ENCODE measurements at places on chromosomes 13 and 19.

DNA sequence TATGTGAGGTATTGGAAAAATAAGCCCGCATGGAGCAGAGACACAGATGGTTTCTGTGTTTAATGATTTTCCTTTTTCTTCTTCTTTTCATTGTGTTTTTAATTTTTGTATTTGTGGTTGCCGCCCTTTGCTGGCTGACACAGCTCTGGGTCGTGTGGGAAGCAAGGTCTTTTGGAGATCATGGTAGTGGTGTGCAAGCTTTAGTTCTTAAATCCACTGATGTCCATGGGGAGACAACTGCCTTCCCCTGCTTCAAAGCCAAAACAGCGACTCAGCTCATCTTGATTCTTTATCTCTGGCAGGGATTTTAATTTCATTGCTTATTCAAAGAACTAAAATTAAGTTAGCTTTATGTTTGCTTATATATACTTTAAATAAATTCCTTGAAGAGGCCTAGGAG, 711.3 kb upstream of the SGCG start:
- DNase-seq, result no peak

DNA sequence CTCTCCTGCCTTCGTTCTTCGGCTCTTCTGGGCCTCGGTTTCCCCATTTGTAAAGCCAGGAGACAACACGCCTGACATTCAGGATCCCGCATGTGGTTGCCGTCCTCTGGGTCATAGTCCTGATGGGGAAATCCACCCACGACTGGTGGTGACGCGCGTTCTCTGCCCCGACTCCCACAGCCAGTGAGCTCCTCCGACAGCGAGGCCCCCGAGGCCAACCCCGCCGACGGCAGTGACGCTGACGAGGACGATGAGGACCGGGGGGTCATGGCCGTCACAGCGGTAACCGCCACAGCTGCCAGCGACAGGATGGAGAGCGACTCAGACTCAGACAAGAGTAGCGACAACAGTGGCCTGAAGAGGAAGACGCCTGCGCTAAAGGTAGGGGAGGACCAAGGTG, 16.4 kb downstream of the HDGFL2 start:
- no peak for DNase-seq

GRCh38 chr13:51595416-51595815, 11.2 kb downstream of the WDFY2 start:
- no peak for DNase-seq

GRCh38 chr13:32362574-32362973, 47.3 kb downstream of the BRCA2 start:
- peak; percentile 46 for DNase-seq

- no peak for DNase-seq
Observed at GRCh38 chr19:801861-802497, 4.7 kb downstream of the PTBP1 start.

DNA sequence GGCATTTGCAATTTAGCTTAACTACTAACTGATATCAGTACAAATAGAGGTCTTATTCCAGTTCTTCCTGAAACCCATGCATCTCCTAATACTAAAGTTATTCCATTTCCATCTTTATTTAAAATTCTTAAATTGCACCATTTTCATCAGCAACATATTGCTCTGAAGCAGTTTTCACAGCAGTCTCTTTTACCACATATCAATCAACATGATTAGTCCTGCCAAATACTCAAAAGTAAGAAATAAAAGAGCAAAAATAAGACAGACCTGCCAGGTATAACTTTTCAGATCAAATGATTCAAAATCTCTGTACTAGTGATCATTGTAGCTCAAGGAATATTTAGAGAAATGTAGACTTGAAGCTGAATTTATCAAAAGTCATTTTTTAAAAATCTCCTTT, 141.7 kb downstream of the SLITRK1 start:
- DNase-seq, result no peak

DNA sequence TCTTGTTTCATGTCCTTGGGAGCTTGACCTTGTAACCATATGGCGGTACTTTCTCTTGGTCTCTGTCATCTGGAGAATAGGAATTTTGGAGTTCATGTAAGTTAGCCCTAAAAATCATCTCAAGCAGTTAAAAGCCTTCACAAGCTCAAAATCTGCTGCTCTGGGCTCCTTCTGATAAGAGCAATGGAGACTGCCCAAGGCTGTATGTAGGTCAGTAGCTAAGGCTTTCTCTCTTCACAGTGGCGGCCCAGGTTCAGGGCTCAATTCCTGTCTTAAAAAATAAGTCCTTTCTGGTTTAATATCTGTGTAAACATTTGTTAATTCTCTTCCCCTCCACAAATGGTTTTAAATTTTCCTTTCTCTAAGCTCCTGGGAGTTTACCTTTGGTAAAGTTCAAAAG, 45.3 kb upstream of the ANKRD10 start:
- DNase-seq, result no peak

GRCh38 chr13:29756506-29756905, 93.9 kb downstream of the UBL3 start:
- no peak for DNase-seq

- DNase-seq, result no peak
Observed at GRCh38 chr13:46621792-46622629, 69.0 kb downstream of the LRCH1 start.

- DNase-seq, result no peak
Observed at GRCh38 chr13:98100481-98100880, 42.4 kb upstream of the FARP1 start.

- peak; percentile 82 for DNase-seq
Observed at GRCh38 chr19:12782424-12783290, 7.3 kb upstream of the HOOK2 start.

GRCh38 chr19:3359919-3360420, 6.4 kb upstream of the NFIC start:
- DNase-seq, result peak; percentile 57

DNA sequence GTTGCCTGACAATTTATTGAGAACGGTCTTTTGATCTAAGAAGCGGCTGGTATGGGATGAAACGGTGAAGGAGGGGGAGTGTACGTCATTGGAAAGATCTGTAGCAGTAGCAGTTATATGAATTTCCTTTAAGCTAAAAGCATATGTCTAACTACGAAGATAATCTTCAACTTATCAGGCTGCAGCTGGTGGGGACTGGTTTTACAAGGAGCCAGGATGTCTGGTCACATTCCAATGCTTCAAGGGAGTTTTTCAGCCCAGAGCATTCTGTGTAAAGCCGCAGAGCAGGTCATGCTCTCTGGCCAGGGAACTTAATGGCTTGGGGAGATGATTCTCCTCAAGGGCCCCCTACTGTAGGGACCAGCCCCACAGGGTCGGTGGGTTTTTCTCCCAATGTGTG, 29.2 kb downstream of the CLEC4M start:
- DNase-seq, result no peak

DNA sequence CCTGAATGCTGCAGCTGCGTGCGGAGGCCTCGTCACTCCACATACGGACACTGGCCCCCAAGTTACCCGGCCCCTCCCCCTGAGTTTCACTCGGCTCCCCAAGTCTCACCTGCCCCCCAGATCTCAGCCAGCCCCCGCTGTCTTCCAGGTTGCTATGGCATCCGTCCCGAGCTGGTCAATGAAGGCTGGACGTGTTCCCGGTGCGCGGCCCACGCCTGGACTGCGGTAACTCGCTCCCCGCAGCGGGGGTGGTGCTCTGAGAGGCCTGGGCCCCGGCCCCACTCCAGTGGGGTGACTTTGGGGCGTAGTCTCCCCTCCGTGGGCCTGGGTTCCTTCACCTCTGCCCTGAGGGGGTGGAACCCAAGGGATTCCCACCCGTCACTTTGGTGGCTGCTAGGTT, 168.2 kb downstream of the KDM4B start:
- DNase-seq, result no peak

DNA sequence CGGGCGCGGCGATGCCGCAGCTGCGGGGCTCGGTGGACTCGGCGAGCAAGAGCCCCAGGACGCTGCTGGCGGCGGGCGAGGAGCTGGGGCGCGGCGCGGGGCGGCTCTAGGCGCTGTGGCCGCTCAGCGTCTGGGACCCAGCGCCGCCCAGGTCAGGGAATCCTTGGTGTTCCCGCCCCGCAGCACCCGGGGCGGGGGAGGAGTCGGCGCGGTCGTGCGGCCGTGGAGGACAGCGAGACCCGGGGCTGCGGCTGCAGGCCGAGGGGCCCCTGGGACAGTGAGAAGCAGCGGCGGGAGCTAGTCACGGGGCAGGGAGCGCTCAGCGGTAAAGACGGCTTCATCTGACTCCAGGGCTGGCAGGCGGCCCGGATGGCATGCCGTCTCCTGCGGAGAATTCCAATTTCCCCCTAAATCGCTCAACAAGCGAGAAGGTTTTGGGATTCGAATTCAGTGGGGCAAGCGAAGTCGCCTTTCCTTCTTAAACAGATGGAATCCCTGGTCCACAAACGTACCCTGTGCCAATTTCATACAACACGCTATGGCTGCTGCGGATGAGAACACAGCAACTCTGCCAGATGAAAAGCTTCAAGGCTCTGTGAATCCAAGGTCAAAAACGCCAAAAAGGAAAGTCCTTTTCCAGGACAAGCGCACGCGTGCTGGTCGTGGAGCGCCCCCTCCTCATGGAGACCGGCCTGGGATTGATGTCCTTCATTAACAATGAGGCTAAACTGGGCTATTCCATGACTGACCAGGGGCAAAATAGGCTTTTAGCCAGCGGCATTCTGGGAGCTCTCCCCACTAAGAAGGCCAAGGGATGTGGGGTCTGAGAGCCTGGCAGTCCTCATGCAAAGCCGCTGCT, 4.2 kb upstream of the ZSCAN4 start:
- DNase-seq, result peak; percentile 57

DNA sequence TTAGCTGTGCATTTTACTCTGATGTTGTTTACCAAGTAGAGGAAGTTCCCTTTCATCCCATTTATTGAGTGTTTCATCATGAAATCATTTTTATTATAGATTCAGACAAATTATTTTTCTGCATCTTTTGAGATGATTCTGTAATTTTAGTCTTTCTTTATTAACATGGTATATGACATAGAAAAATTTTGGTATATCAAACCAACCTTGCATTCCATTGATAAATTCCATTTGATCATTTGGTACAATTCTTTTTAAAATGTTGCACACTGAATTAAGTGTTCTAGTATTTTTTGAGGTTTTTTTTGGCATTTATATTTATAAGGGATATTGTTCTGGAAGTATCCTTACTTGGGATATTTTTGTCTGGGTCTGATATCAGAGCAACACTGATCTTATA, 308.4 kb downstream of the DLEU7 start:
- no peak for DNase-seq

DNA sequence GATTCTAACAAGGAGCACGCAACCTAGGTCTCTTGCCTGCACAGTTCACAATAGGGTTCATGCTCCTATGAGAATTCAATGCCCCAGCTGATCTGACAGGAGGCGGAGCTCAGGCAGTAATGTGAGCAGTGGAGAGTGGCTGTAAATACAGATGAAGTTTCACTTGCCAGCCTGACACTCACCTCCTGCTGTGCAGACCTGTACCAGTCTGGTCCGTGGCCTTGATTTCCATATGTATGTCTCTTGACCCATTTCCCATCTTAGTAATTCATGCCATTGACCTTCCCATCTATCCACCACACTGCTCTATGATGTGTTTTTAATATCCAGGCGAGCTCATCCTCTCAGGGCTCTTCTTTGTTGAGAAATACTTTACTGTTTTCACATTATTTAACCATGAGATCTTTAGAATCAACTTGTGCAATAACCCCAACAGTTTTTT, 95.2 kb downstream of the LRCH1 start:
- DNase-seq, result peak; percentile 53

DNA sequence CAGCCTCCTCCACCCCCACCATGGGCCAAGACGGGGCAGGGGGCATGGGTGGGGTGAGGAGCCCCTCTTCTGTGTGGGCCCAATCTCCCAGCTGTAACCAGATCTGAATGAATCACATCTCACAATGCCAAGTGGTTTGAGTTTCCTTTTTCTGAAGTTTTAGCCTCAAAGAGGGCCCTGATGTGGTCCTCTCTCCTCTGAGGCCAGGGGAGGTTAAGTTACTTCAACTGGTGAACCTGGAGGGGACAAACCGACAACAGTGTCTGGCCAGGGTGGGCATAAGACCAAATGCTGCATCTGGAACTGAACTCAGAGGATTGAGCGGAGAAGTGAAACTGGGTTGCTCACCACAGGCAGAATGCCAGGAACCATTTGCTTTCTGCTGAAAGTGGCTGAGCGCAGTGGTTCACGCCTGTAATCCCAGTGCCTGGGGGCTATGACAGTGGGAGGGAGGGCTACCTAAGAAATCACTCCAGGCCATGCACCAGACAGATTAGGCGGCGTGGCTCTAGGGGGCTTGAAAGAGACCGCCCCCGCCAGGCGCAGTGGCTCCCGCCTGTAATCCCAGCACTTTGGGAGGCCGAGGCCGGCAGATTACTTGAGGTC, 15.4 kb upstream of the IRGC start:
- no peak for DNase-seq

DNA sequence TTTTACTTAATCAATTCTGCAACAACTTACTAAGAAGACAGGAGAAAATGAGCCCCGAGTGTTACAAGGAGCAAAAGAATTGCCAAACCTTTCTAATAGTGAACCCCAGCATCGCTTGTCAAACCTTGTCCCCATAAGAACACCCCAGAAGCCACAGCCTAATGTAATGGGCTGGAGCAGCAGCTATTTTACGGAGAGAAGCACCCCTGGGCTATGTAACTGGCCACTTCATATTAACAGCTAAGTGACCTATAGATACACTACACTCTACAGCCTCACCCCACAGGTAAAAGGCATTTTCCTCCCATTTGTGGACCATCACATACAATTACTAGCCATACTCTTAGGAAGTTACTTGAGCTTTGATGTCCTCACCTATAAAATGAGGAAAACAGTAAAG, 27.3 kb upstream of the CPB2 start:
- DNase-seq, result no peak

DNA sequence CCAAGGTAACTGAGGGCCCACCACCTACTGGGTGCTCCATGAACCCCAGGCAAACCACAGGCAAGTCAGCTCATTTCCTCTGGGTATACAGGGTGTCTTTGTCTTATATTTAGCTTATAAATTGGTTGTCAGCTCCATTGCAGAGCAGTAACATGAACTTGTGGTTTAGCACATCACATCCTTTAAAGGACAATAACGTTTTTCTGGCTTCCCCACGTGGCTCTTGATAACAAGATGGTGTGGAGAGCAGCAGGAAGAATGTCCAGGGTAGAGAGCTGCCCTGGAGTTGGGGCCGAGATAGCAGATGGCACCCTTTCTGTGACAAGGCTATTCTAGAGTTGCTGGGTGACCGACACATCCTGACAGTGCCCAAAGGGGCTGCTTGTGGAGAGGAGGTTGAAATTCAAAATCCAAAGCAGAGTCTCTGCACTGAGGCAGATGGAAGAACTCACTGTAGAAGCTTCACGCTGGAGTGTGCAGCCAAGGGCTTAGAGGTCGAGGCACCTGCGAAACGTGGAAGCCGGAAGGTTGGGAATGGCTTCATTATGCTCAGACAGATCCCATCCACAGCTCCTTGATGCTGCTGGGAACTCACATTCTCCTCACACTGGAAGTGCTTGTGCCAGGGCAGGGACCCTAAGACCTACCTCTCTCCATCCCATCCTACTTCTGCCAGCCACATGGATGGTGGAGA, 133.0 kb upstream of the FRY start:
- DNase-seq, result peak; percentile 27

DNA sequence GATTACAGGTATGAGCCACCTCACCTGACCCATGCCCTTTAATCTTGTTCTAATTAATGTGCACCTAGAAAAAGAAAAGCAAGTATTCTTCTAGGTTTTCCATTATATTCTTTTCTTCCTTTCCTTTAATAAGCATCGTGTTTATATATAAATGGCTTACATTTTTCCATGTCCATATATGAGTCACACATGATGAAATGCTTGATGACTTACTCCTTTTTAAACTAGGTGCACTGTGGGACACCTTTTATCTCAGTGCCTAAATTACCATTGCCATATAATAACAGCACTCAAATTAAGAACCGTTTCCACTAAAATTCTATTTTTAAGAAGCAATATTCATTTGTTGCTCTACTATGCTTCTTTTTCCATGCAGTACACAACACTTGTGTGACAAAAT, 363.3 kb downstream of the LIG4 start:
- no peak for DNase-seq

GRCh38 chr19:50729894-50730293, 6.7 kb downstream of the CLEC11A start:
- DNase-seq, result no peak
